ENCODE measurements at places on chromosomes 6 and 20.

DNA sequence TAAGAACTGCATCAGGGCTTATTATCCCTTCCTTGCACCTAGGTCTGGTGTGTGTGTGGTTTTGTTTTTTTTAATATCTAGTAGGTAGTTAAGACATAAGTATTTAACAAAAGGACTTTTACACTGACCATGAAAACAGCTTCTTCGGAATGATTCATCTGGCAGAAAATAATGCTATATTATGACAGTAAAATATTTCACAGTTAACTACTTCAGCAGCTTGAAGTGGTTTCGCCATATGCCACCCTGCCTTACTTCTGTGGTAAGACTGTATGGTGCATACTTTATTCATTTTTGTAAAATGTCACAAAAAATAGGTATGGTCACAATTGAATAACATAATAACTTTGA, 858 bp upstream of the PTPRK start:
- DNase-seq: no peak

- no peak for DNase-seq
These were observed 5.1 kb downstream of the C6orf132 start for GRCh38 chr6:42137194-42137753.

DNA sequence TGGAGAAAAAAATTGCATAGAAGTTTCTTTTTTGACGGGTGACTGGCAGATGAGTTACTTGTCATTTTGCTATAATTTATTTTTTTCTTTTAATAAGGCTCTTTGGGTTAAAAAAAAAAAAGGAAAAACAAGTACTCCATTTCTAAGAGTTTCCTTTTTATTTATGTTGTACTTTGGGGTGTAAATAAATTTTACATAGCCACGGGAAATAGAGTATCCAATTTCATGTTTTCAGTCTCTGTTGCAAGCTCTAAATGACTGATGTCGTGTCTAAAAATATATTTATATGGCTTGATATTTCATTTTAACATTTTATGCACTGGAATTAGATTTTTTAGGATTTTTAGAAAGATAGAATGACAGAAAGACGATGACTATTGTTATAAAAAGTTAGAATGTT, 3.4 kb downstream of the EYA4 start:
- DNase-seq: no peak

- DNase-seq: no peak
These were observed 149.1 kb downstream of the SYCP2 start for GRCh38 chr20:59784365-59784764.

DNA sequence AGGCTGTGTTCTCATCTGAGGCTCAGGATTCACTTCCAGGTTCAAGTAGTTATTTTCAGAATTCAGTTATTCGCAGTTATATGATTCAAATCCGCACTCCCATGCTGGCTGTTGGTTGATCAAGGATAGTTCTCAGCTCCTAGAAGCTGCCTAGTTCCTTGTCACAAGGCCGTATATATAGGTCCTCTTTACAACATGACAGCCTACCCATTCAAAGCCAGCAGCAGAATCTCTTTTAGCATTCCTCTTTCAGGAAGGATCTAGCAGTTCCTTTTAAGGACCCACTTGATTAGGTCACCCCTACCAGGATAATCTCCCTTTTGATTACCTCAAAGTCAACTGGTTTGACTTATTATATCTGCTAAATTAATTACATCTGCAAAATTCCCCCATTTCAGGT, 23.8 kb upstream of the LAMP5 start:
- no peak for DNase-seq

- DNase-seq: no peak
These were observed 1.2 kb upstream of the EDN1 start for GRCh38 chr6:12288914-12289313.
